Activated T-cell treated with anti-CD3 and anti-CD28 coated beads, Interleukin-2, amount 50 U/mL, for 72 hours (primary cell): ENCODE measurements at places on chromosomes 5 and 9.

DNA sequence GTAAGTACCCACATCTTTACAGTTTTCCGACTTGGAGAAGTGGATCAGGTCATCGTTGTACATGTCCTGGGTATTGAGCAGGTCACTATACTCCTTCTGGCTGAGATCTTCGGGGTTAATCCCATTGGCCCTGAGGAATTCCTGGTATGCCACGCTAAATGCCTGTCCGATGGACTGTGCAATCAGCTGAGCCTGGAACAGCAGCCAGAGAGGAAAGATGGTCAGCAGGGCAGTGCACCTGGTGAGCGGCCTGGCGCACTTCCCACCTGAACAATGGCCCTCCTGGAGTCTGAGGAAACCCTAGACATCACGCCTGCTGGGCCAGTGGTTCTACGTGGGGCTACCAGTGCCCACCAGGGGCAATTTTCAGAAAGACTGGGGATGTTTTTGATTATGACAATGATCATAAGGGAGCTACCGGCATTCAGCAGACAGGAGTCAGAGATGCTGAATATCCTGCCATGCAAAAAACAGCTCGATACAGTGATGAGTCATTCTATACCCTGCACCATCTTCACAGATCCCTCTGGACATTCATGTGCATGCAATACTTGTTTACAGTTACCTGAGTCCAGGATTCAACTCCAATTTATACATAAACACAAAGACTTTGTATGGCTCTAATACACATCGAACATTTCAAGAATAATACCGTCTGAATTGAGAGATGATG lies 127.2 kb downstream of the ENTREP1 start:
- DNase-seq, result no peak

- DNase-seq, result no peak
Measured at GRCh38 chr9:117224695-117225094, 190.2 kb downstream of the ASTN2 start.

DNA sequence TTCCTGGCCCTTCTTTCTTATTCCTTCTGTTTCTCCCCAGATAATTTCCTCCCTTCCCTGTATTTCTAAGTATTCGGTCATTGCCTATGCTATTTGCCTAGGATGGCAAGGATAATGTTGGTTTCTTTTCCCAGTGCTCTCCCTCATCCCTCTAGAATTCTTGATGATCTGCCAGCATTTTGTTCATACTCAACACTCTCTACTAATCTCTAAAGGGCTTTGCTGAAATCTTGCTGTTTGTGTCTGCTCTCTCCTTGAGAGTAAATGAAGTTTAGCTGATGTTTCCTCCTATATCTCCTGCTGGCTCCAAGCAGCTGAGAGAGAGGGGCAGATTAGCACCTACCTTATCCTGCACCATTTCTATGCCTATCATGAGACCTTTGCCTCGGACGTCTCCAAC lies 38.1 kb downstream of the AGXT2 start:
- no peak for DNase-seq

DNA sequence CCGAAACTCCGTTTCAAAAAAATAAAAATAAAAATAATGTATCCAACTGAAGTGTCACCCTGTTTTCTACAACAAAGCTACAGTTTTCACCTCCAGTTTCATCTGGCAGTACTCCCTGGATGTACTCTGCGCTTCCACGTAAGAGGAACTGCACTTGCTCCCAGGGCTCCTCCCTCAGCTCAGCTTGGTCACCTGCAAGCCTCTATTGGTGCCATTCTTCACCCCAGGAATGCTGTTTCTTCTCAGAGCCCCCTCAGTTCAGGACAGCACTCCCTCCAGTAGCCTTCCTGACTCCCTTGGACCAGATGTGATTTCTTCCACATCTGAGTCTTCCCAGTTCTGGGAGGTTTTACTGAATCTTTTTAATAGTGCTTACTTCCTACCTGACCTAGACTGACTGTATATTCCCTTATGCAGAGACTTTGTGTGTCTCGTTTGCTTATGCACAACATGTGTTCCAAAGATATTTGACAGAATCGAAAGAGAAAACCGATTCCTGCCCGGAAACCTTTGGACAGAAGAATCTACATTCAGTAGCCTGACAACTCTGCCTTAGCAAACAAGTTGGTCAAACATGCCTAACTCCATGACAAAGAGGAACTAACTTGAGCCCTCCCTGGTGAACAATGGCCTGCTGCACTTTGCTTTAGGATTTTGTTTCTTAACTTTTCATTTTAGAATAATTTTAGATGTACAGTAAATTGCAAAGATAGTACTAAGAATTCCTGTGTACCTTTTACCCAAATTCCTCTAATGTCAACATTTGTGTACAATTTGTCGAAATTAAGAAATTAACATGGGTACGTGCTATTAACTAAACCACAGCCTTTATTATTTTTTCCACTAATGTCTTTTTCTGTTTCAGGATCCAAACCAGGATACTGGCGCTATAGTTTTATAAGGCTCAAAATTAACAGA lies 814 bp downstream of the CCDC125 start:
- no peak for DNase-seq

DNA sequence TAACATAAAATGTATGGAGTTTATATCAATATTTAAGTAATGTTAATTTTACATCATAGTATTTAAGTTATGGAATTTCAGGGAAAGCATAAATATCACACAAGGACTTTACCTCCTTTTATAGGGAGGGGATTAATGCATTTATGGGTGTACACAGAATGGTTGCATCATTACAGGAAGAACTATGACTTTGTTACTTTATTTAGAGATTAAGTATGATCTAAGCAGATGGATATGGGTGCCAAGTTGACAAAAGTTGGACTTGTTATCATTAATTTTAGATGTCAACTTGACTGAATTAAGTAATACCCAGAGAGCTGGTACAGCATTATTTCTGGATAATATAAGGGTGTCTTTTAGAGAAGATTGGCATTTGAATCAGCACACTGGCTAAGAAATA lies 160.5 kb upstream of the CDH10 start:
- no peak for DNase-seq

DNA sequence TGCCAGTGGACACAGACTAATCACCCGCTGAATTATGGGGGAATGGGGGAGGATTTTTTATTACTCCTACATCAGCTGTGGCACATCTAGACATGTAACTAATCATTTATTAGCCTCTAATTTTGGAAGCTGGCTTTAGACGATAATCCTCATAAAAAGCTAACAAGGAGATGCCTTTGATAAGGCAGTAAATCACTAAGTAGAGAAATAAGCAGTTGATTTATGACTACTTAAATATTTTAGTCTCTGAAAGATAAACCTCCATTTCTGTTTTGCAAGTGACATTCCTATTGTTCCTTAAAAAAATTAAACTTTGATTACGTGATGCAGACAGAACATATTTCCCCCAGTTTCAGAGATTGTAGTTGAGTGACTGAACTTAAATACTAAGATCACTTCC lies 206.4 kb upstream of the CDKN2B start:
- DNase-seq, result no peak
